ENCODE measurements at places on chromosomes 2 and 18.

DNA sequence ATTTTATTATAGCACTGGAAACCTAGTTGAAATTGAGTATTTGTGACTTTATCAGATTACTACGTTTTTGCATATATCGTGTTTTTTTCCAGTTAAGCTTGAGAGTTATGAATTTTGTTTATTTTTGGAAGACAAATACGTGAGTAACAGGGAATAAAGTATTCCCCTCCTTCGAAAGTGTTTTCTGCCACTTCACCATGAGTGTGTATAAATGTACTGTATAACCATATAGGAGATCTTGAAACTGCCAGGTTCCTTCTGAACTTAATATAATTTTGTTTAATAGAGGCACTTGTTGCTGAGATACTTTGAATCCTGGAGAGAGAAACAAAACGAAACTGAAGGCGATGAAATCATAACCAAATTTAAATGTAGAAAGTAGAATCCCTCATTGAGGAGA lies 1004.4 kb upstream of the ZEB2 start:
- H3K27ac ChIP-seq: no peak overlapping the region
- DNase-seq: no peak
- H3K4me1 ChIP-seq: no peaks in the 10 kb centered on the region
- no peaks in the 10 kb centered on the region for H3K27me3 ChIP-seq

GRCh38 chr2:3954261-3954660 lies 250.9 kb downstream of the DCDC2C start:
- no peaks in the 10 kb centered on the region for H3K4me1 ChIP-seq
- H3K4me3 ChIP-seq: no peak overlapping the region
- H3K36me3 ChIP-seq: no peaks in the 10 kb centered on the region

- H3K27ac ChIP-seq: no peak overlapping the region
- H3K36me3 ChIP-seq: no peaks in the 10 kb centered on the region
- H3K4me1 ChIP-seq: peaks cover 45% of the 10 kb centered on the region
- DNase-seq: no peak
Observed at GRCh38 chr2:104850361-104851290, 3.3 kb upstream of the POU3F3 start.

GRCh38 chr2:28546242-28546641 lies 50.4 kb downstream of the PLB1 start:
- H3K4me3 ChIP-seq: no peak overlapping the region
- H3K36me3 ChIP-seq: no peaks in the 10 kb centered on the region
- peak overlapping the region; percentile 5 for H3K27ac ChIP-seq
- no peaks in the 10 kb centered on the region for H3K4me1 ChIP-seq
- no peak for DNase-seq
- H3K27me3 ChIP-seq: peaks cover 8% of the 10 kb centered on the region

DNA sequence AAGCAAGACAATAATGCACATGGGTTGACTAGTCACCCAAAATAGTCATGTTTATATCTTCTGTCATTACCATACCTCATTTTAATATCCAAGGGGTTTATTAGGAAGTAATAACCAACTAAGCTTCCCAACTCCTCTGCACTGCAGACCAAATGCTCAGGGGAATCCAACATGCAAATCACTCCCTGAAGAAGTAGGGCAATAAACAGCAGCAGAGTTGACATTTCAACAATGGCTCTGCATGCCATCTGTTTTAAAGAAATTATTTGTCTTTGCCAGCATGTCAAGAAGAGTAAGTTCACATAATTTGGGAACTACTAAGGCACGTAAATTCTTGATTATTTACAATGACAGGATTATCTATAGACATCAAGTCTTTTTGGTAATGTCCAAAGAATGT lies 84.4 kb upstream of the LYPD1 start:
- no peaks in the 10 kb centered on the region for H3K4me1 ChIP-seq
- H3K36me3 ChIP-seq: no peaks in the 10 kb centered on the region
- no peak overlapping the region for H3K27ac ChIP-seq

DNA sequence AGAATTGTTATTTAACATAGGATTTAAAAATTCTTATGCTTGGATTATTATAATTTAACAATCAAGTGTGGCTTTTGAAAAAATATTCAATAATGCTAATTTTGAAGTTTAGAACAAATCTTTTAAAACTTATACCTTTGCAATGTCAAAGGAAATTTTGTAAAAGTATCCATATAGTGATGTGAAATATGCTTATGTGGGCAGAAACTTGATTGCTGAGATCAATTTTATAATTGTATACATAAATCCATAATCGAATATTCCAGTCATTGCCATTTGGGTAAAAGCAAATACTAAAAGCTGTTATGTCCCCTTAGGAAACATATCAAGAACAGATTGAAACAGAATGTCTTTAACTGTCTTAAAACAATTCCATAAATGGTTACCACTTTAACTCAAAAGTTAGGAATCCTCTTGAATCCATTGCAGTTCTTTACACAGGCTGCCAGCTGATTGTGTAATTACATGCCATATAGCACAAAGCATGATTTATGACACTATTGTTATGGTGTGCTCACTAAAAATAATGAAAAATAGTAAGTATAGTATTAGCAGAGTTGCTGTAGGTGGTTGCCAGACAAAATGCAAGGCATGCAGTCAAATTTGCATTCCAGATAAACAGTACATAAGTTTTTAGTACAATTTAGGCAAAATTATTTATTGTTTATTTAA lies 24.2 kb downstream of the PLCL1 start:
- no peak overlapping the region for H3K4me3 ChIP-seq
- DNase-seq: no peak
- H3K4me1 ChIP-seq: no peaks in the 10 kb centered on the region
- H3K27me3 ChIP-seq: peaks cover 16% of the 10 kb centered on the region
- H3K27ac ChIP-seq: no peak overlapping the region

GRCh38 chr2:141610564-141611175 lies 520.1 kb downstream of the LRP1B start:
- DNase-seq: no peak
- H3K4me3 ChIP-seq: no peak overlapping the region
- H3K27ac ChIP-seq: no peak overlapping the region
- no peaks in the 10 kb centered on the region for H3K4me1 ChIP-seq

DNA sequence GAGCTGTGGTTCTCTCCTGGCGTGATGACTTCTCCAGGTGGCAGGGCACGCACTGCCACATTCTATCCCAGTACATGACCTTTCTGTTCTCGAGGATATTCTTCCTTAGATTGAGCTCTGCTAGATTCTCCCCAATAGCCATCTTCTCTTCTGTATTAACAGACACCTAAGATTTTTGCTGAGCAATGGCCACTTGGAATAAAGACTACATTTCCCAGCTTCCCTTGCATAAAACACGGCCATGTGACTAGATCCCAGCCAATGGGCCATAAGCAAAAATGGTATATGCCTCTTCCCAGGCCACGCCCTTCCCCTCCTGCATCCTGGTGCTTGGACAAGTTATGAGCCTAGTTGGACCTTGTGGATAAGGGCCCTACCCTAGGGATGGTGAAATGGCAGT lies 82.1 kb downstream of the EIF2AK3 start:
- no peak for DNase-seq
- no peak overlapping the region for H3K27ac ChIP-seq

DNA sequence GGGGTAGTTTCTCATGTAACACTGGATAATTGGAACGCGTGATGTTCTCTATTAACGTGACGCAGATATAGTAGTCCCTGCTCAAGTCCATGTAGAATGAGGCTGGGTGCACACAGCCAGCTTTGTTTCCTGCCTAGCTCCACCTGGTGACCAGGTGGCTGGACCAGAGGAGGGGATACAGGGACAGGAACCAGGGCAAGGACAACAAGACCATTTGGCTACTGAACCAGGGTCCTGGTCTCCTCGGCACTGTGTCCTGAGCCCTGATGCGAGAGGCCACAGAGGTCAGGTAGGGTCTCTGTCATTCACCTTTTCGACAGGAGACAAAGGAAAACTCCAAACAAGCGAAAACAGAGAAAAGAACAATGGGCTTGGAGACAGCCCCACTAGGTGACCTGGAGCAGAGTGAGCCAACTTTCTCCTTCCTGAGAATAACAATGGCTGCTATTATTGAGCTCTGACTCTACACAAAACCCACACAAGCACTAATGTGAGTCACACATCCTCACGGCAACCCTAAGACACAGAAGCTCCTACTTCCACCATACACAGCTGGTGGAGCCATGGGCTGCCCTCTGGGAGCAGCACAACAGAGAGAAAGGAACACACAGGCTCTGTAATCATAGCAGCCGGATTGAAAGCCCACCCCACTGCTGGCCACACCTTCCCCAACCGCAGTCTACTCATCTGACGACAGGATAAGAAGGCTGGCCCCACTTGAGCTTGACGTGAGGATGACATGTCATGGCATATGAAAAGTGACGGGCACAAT lies 67.3 kb upstream of the TEX51 start:
- no peaks in the 10 kb centered on the region for H3K36me3 ChIP-seq
- DNase-seq: no peak
- no peak overlapping the region for H3K27ac ChIP-seq

DNA sequence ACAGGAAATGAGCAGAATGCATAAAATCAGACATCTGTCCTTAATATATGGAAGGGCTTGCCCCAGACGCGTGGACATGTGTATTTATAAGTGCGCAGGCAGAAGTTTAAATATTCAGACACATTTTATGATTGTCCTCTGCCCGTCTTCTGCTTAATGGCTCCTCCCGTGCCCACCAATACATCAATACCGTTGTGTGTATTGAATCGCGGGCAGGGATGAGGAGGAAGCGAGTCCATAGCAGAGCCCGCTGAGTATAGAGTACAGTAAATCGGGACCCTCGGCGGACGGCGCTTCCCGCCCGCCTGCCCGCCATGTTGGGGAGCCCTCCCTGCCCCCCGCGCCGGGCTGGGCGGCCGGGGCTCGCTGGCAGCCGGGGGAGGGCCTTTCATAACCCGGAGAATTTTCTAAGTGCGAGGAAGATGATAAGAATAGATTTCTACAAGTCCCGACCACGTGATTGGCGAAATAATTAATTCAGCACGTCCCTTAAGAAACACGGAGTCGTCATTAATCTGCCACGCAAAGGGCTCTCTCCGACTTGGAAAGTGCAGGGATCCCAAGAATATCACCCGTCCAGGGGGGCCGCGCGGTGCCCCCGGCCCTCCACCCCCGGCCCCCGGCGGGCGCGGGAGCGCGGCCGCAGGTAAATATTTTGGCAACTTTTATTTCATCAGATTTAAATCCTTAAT lies at the start of gene HOXD3:
Gene HOXD3, plus strand, starts transcription at position 501 of the 692 bp plus-strand sequence. CDS start 11,808 bp downstream, outside the sequence.
- DNase-seq: no peak
- H3K27me3 ChIP-seq: peaks cover 86% of the 10 kb centered on the region
- peak within 1 kb of the TSS; percentile 86 for H3K27ac ChIP-seq
- peak within 1 kb of the TSS; percentile 85 for H3K4me3 ChIP-seq

DNA sequence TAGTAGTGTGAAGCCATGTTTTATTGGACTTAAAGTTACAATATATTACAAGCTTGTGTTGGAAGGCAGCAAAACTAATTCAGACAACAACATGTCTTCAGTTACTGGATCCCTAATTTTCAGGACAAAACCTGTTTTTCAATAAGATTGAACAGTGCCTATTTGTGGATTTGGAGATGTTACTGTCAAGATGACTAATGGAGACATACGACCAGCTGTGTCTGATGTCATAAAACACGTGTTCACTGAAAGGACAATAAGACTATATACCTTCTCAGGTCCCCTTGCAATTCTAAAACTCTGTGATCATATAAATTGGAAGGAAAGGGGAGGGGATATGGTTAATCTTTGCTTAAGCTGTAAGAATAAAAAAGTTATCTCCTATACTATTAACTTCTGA lies 21.7 kb downstream of the METTL21A start:
- peak overlapping the region; percentile 75 for H3K27ac ChIP-seq
- peaks cover 6% of the 10 kb centered on the region for H3K36me3 ChIP-seq
- no peak overlapping the region for H3K4me3 ChIP-seq
- DNase-seq: no peak
- H3K27me3 ChIP-seq: no peaks in the 10 kb centered on the region
- H3K4me1 ChIP-seq: peaks cover 22% of the 10 kb centered on the region

- no peaks in the 10 kb centered on the region for H3K27me3 ChIP-seq
- no peak overlapping the region for H3K4me3 ChIP-seq
- H3K4me1 ChIP-seq: peaks cover 3% of the 10 kb centered on the region
- no peak overlapping the region for H3K27ac ChIP-seq
- H3K36me3 ChIP-seq: no peaks in the 10 kb centered on the region
- DNase-seq: no peak
Observed at GRCh38 chr2:73101626-73102256, 11.0 kb downstream of the RAB11FIP5 start.

DNA sequence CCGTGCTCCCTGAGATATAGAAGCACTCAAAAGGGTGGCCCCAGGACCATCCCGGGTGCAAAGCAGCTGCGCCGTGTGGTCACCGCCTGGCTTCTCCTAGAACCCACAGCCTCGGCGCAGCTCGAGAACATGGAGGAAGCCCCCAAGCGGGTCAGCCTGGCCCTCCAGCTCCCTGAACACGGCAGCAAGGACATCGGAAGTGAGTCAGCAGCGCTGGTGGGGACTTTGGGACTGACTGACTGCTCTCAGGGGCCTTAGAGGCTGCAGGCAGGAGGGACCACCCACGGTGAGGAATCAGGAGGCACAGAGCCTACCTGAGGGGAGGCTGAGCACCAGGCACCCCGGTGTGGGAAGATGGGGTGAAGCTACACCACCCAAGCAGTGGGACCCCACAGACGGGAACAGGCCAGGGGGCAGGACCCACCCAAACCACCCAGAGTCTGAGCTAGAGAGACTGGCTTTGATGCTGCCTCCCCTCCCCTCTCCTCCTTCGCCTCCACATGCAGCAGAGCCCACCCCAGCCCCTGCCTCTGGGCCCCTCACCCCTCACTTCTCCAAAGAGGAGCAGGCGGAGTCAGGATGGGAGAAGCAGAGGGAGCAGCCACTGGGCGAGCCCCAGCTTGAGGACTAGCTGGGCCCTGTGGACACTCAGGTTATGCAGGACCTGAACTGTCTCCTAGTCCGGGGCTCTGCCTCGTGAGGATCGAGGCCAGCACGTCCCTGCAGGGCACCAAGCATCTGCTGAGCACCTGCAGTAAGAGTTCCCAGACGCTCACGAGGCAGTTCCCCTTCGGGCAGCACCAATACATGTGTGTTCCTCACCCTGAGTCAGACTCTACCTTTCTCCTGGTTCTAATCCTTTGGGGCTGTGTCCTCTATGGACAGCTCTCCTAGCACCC lies 28.7 kb downstream of the MTERF4 start:
- peaks cover 5% of the 10 kb centered on the region for H3K4me1 ChIP-seq
- H3K27ac ChIP-seq: no peak overlapping the region
- H3K27me3 ChIP-seq: no peaks in the 10 kb centered on the region

GRCh38 chr2:42128721-42129486 lies 40.2 kb upstream of the EML4 start:
- H3K27ac ChIP-seq: peak overlapping the region; percentile 92
- no peaks in the 10 kb centered on the region for H3K36me3 ChIP-seq
- H3K27me3 ChIP-seq: no peaks in the 10 kb centered on the region
- H3K4me3 ChIP-seq: peak overlapping the region; percentile 74

- no peak for DNase-seq
- no peaks in the 10 kb centered on the region for H3K4me1 ChIP-seq
- peak overlapping the region; percentile 0 for H3K27ac ChIP-seq
- no peaks in the 10 kb centered on the region for H3K36me3 ChIP-seq
- H3K4me3 ChIP-seq: no peak overlapping the region
Observed at GRCh38 chr2:145984580-145984979, 1464.7 kb upstream of the ZEB2 start.

- H3K4me1 ChIP-seq: peaks cover 34% of the 10 kb centered on the region
- no peak for DNase-seq
- no peaks in the 10 kb centered on the region for H3K27me3 ChIP-seq
- peaks cover 5% of the 10 kb centered on the region for H3K36me3 ChIP-seq
- no peak overlapping the region for H3K4me3 ChIP-seq
Observed at GRCh38 chr2:27956888-27957287, 66.4 kb downstream of the BABAM2 start.

All from naive B cell (primary cell).